ENCODE measurements at places on chromosomes 6 and 20.

DNA sequence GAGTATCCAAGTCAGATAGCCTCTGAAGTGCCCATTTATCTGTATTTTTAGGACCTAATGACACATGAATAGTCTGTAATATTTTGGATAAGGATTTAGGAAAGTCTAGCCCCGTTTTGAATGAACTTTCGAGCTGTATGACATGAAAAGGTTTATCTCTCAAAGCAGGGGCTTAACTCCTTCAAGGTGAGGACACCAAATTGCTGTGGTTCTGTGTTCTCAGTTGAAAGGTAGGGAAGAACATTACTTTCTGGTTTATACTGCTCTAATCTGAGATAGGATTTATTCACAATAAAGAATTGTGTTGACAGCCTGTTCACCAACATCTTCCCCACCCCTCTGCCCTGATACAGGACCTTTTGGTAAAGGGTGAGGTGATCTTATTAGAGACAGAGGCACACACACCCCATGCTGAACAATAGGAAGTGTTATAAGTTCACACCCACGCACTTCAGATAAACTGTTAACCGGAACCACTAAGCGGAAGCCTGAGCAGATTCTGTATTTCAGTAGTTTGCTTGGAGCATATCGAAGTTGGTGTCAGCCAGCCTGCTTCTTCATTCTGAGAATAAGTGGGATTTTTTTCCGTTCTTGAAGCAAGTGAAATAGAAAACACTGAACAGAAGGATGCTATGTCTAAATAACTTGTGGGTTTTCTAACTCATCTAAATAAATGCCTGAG is 223.3 kb downstream of the TMEM242 start:
- DNase-seq = no peak

- DNase-seq = no peak
Observed at GRCh38 chr6:87826424-87826823, 124.4 kb upstream of the AKIRIN2 start.

DNA sequence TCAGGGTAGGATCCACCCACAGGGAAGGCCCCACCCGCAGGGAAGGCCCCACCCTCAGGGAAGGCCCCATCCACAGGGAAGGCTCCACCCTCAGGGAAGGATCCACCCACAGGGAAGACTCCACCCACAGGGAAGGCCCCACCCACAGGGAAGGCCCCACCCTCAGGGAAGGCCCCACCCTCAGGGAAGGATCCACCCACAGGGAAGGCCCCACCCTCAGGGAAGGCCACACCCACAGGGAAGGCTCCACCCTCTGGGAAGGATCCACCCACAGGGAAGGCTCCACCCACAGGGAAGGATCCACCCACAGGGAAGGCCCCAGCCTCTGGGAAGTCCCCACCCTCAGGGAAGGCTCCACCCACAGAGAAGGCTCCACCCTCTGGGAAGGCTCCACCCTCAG is 40.5 kb downstream of the KCNQ2 start:
- no peak for DNase-seq

GRCh38 chr6:137272403-137272802 is 53.2 kb upstream of the IFNGR1 start:
- DNase-seq = no peak

DNA sequence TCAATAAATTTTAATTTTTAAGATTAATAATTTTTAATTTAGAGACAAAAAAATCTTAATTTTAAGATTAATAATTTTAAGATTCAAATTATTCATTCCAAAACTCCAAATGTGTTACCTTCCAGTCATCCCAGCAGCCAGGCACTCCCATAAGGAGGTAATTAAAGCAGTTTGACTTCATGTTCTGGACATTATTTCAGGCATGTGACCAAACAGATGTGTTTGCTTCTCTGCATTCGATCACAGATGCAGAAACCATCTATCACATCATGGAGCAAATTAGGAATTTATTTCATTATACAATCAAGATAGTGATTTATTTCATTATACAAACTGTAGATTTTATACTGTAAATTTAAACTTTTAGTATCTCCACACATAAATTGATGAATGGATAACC is 150.3 kb downstream of the AKAP7 start:
- no peak for DNase-seq

DNA sequence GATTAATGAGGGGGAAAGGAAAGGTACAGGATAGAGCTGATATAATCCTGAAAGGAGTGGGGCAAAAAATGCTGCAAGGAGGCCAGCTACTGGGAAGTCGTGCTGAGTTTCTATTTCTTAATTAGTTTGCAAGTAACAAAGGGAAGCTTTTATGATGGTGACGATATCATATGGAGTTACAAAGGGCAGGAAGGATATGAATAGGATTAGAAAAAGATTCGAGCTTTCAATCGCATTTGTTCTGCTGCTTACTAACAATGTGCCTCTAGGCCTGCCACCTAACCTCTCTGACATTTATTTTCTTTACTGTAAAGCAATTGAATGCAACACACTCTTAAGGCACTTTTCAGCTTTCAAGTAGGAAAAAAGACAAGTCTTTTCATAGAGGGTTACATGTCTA is 219.2 kb downstream of the CLVS2 start:
- DNase-seq = no peak

DNA sequence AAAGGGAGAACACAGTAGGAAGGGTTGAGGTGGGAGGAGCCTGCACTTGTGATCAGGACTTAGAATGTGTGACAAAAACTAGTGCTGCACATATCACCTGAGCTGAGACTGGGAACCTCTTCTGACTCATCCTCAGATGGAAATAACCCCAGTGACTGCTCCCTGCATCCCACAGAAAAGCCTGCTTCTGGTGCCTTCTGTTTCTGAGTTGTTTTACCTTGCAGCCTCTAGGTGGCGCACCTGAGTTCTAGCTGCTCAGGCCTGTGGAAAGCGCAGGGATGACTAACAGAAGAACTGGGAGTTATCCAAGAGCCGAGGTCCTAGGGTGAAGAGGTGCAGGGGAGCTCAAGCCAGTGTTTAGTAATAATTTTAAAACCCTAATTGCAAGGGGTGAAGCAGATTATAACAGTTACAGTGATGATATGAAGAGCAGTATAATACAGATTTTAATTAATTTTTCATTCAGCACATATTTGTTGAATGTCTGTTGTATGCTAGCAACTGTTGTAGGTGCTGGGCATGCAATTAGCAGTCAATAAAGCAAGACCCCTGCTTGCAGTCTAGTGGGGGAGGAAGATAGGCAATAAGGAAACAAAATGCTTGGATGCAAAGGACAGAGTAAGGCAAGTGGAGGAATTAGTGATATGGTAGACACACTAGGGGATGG is 302.5 kb downstream of the DHX35 start:
- DNase-seq = peak; percentile 79

GRCh38 chr6:9933677-9934076 is 481.2 kb downstream of the TFAP2A start:
- DNase-seq = no peak

- DNase-seq = no peak
Observed at GRCh38 chr20:15886250-15886649, 687.0 kb downstream of the KIF16B start.

- no peak for DNase-seq
Observed at GRCh38 chr6:38968702-38969149, 79.9 kb upstream of the GLP1R start.

DNA sequence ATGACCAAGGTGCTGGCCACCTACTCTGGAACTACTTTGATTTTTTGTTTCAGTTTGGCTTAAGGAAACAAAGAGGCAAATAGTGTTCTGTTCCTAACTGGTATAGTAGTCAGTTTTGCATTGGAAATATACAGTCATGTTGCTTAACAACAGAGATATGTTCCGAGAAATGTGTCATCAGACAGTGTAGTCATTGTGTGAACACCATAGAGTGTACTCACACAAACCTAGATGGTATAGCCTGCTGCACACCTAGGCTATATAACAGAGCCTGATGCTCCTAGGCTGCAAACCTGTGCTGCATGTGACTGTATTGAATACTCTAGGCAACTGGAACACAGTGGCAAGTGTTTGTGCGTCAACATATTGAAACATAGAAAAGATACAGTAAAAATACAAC is 80.4 kb downstream of the ARID1B start:
- no peak for DNase-seq

DNA sequence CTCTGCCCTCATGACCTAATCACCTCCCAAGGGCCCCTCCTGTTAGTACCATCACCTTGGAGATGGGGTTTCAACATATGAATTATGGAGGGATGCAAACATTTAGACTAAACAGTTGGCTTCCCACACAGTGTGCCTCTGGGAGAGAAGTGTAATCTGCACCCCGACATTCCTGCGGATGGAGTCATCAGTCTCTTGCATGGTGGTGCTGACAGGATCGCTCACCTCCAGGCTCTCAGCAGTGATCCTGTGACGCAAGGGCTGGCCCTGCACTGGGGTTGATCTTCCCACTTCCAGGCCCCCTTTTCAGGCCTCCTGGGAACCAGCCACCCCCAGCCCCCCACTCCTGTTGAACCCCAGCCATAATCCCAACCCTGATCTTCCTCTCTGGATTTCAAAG is 16.0 kb upstream of the PI16 start:
- peak; percentile 49 for DNase-seq

DNA sequence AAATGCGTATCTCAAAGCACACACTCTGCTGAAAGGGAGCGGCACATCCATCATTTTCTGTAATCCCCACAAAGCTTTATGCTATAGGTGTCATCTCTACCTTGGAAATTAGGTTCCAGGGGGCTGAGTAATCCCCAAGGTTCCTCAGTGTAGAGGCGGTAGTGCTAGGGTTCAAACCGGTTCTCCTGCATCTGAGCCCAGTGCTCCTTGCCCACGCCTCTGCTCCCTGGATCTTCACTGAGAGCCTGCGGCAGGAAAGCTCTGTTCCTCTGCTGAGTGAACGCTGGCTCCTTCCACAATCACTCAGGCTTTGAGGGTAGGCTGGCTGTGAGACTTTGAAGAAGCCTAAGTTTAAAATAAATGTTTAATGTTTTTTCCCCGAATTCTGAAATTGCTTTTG is 24.9 kb downstream of the SLC22A23 start:
- no peak for DNase-seq

Measured in fibroblast of skin of back (primary cell).